ENCODE measurements at places on chromosomes 6 and 20.

- DNase-seq = no peak
Observed at GRCh38 chr6:48917233-48917632, 545.8 kb downstream of the MMUT start.

DNA sequence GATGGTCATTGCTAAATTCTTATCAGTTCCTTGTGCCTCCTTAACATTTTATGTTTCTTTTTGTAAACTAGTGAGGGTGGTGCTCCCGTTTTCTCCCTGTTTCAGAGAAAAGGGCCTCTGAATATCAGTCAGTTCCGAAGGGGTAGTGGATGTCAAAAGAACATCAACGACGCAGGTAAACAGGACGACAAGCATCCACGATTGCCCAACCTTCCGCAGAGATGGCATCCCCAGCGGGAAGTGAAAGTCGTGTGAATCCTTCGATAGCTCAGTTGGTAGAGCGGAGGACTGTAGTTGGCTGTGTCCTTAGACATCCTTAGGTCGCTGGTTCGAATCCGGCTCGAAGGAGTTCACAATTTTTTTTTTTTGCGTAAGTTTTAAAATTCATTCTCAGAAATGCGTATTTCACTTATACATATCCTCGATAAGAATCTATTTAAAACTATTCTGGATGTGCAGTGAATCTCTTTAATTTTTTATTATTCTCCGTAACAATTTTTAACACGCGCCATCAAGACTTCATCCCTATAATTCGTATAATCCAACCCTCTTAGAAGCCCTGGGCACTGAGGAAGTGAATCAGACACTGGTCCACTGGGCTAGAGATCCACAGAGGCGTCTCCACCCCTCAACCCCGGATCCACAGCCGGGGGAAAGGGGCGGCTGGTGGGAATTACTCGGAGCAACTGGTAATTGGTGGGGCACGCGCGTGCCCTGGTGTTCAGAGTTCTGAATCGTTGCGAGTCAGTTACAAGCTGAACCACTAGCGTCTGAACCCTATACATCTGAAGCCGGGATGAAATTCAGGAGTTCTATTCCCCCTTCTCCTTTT lies 27.9 kb upstream of the ABT1 start:
- peak; percentile 93 for DNase-seq

DNA sequence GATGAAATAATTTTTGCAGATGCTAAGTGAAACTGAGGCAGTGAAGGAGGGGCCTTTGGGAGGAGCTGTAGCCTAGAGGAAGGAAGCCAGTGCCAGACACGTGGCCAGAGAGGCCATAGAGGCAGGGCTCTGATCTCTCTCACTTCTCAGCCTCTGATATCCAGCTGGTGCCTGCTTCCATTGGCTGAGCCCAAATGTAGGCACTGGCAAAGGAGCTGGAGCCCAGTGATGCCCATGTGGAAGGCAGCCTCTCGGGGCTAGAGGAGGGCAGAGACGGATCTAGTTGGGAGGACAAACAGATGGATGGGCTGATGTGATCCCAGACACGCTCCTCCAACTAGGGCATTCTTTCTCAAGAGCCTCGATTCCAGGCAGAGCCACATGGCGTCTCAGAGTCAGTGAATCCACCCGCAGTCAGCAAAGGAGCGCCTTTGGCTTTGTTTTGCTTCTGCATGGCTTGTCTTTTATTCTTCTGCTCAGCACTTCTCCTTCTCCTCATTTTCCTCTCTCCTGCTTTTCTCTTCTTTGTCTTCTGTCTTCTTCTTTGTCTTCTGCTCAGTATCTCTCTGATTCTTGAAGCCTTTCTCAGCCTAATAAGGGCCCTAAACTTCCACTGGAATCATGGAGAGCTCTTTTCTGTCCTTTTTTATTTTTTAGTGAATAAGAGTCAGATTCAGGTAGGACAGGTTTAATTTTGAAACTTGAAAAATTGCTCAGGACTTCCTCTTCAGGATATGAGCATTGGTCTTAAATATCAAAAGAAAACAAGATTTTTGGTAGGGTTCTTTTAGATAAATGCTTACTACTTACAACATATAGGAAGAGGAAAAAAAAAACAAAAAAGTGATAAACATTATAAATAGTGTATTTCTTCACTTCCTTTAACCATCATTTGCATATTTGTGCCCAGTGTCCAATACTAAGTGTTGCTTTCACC lies 41.8 kb downstream of the CYP24A1 start:
- DNase-seq = no peak

- DNase-seq = no peak
Observed at GRCh38 chr6:14542670-14543366, 425.2 kb downstream of the CD83 start.

- no peak for DNase-seq
Observed at GRCh38 chr20:3924304-3925112, 35.3 kb downstream of the PANK2 start.

GRCh38 chr6:81987293-81987692 lies 234.8 kb upstream of the TENT5A start:
- no peak for DNase-seq

DNA sequence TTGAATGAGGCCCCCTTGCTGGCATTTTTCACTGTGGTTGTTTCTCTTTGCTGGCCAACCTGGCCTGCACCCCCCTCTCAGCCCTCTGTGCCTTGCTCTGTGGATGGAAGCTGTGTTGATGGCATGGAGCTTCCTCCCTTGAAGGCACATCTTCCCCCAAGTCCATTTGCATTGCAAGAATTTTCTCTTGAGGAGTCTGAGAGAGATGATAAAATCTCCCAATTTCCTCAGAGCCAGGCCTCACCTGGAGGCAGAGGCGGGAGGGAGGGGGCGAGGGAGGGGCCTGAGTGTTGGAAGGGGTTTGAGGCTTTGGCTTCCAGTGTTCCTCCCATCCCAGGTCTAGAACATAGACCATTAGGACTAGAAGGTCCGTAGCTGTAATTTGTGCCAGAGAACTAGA lies 175.1 kb downstream of the SCP2D1 start:
- DNase-seq = no peak

- DNase-seq = no peak
Observed at GRCh38 chr6:129662406-129662766, 47.6 kb downstream of the ARHGAP18 start.

GRCh38 chr6:123997223-123997622 lies 193.6 kb downstream of the NKAIN2 start:
- peak; percentile 97 for DNase-seq

GRCh38 chr20:43752561-43753301 lies 25.9 kb upstream of the GTSF1L start:
- no peak for DNase-seq

GRCh38 chr6:111857674-111858337 lies 15.4 kb downstream of the FYN start:
- DNase-seq = no peak

DNA sequence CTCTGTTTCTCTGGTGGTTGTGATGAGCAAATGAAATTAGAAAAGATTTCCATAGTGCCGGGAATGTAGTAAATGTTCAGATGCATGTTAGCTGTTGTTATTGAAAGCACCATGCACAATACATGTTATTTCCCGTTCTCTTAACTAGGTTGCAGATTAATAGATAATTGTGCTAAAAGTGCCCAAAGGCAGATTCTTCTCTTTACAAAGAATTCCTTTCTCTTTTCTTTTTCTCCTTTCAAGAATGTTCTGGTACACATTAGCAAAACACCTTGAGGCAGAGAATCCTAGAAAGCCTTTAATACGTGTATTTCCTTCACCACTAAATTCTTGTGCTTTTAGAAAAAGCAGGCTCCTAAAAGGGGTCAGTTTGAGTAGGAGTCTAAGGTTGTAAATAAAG lies 121.1 kb upstream of the ASF1A start:
- DNase-seq = no peak

GRCh38 chr6:137816133-137816579 lies 50.9 kb upstream of the TNFAIP3 start:
- DNase-seq = no peak

GRCh38 chr20:37295595-37295994 lies 6.1 kb downstream of the MANBAL start:
- peak; percentile 89 for DNase-seq

- DNase-seq = no peak
Observed at GRCh38 chr20:38932457-38933120, 6.4 kb downstream of the FAM83D start.
